Cerebellar cortex (tissue), 1 donor: ENCODE measurements at places on chromosomes 6 and 20.

- no peak for DNase-seq
Observed at GRCh38 chr6:134766497-134766896, 183.4 kb downstream of the ALDH8A1 start.

GRCh38 chr6:152309648-152310047, 327.5 kb downstream of the SYNE1 start:
- DNase-seq, result no peak

DNA sequence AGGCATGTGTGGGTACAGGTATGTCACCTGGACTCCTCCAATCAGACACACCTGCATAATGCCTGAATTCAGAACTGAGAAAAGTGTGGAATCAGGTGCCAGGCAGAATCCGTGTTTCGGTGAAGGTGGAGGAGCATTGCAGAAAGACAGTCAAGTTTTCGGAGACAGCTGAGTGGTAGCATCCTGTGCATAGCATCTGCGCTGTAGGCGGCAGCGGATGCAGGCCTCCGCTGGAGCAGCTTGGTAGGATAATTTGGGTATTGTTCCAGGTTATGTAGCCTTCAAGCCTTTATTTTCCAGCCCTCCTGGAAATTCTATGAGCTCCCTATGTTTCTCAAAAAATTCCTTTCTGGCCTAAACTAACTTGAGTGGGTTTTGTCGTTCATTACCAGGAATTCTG, 15.5 kb upstream of the ARMC2 start:
- no peak for DNase-seq

- no peak for DNase-seq
Observed at GRCh38 chr6:146056506-146056905, 27.6 kb downstream of the GRM1 start.

GRCh38 chr6:170012037-170012330, 260.6 kb downstream of the ERMARD start:
- DNase-seq, result no peak
